Stimulated activated CD8-positive, alpha-beta memory T cell treated with anti-CD3 and anti-CD28 coated beads, Interleukin-7, amount 100 ng/mL, for 1 hour (primary cell): ENCODE measurements at places on chromosomes 4 and X.

- DNase-seq = no peak
These were observed 188.8 kb upstream of the VEGFC start for GRCh38 chr4:176981551-176981950.

- DNase-seq = no peak
These were observed 19.7 kb downstream of the ZGRF1 start for GRCh38 chr4:112616984-112617383.

DNA sequence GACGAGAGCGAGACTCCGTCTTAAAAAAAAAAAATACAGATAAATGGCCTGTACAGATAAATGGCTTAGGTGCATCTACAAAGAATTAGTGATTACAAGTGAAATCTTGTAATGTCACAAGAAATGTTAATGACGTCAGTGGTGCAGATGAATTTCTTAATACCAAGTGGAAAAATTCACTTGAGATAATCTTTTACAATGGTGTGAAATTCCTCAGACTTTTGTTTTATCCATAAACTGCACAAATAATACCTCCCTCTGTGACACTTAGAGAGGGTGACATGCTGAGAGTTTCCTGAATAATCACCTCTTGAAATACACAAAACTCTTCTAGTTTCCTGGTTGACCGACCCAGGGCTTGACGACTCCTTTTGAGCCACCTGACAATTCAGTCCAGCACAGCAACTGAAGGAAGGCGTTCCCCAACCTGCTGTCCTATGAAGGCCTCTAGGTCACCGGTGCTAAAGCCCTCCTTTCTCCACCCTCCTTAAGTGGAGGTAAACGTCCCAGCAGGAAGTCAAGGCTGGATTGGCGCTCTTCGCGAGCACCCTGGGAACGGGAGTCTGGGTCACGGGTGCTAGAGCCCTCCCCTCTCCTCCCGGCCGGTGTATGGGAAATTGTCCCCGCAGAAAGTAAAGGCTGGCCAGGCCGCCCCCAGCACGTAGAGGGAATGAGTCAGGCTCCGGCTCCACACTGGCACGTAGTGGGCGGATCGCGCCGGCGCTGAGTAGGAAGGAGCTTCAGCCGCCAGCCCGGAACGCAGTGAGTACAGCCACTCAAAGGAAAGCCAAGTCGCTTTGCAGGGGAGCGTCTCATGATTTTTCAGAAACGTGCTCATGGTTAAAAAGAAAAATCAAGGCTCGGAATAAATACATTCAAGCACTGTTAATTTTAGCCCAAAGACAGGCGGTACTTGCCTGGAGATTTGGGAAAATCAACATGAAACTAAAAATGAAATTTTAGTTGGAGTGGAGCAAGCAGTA lies at the start of gene TMEM144:
TSS of gene TMEM144 (plus strand) at position 662 of the 983 bp plus-strand sequence. CDS start 2,182 bp downstream, outside the sequence.
- DNase-seq = no peak

DNA sequence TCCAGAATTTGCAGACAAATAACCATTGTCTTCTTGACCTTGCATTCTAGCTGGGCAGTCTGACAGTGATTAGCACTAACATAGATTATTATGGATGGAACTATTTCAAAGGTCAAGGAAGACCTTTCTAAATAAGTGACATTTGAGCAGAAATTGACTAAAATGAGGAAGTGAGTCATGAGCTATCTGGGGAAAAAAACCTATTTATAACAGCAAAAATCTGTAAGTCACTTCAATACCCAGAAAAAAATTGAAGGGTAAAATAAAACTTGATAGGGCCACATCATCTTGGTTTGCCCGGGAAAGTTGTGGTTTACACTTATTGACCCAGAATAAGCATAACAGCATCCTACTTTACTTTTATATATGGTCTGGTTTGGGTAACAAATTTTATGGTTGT lies 414.6 kb upstream of the HS3ST1 start:
- no peak for DNase-seq

- no peak for DNase-seq
These were observed 48.2 kb downstream of the SLC34A2 start for GRCh38 chr4:25703731-25704388.

GRCh38 chr4:189237340-189237739 lies 703.3 kb upstream of the FRG1 start:
- DNase-seq = no peak

DNA sequence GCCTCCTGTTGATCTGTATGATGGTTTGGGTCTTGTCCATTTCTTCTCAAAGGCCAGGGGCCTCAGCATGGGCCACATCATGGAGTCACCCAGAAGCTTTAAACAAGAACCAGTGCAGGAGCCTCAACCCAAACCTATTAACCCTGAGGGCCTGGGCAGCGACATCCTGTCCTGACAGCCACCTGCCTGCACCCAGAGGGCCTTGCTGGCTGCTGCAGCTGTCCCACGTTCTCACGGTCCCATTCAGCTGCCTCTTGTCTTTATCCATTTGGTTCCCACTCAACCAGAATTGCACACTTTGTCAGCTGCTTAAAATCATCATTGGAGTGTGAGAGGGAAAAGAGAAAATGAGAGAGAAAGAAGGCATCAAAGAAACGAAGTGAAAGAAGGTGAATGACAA lies 21.6 kb downstream of the C4orf50 start:
- no peak for DNase-seq

DNA sequence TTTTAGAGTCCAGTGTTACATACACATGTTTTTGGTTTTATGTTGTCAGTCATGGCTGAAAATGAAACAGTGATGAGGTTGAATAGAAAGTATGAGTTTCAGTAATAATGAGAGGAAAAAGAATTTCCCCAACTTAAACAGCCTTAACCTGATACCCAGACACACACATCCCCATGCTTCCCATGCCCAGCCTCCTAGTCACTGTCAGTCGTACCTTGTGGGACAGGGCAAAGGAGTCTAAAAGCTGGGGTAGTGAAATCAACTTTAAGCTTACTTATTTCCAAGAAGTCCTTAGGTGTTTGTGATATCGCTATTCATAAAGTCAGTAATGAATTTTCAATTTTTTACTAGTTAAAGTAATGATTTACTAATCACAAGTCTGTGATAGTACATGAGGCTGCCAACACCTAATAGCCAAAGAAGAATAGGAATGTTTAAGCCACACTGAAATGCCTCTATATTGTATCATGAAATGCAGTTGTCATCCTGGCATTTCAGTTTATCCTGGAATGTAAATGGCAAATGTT lies 24.3 kb upstream of the GPR34 start:
- DNase-seq = no peak

DNA sequence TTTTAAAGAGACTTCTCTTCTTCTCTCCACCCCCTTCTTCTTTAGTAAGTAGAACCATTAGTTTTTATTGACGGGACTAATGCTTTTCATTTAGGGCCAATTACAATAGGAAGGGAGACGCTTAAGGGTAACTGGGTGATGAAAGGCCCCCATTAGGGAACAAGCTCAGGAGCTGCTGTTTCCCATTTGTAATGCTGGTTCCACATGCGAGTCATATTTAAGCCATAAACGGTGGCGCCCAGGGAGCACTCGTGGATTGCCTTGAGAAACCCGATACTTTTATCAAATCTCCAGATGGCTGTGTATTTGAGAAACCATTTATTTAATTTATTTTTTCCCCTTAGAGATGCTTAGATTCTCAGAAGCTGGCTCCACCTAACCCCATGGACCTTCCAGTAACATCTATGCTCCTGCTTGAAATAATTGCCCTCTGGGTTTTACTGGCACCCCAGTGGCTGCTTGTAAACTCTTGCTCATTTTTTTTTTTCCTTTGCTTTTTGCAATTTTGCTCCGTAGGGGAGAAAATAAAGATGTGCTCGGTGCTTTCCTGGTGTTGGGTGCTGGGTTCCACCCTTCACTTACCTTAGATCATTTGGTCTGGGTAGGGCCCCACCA lies 124.2 kb upstream of the MSX1 start:
- DNase-seq = no peak

- DNase-seq = no peak
These were observed 197.0 kb downstream of the ADGRL3 start for GRCh38 chr4:61397174-61397573.

DNA sequence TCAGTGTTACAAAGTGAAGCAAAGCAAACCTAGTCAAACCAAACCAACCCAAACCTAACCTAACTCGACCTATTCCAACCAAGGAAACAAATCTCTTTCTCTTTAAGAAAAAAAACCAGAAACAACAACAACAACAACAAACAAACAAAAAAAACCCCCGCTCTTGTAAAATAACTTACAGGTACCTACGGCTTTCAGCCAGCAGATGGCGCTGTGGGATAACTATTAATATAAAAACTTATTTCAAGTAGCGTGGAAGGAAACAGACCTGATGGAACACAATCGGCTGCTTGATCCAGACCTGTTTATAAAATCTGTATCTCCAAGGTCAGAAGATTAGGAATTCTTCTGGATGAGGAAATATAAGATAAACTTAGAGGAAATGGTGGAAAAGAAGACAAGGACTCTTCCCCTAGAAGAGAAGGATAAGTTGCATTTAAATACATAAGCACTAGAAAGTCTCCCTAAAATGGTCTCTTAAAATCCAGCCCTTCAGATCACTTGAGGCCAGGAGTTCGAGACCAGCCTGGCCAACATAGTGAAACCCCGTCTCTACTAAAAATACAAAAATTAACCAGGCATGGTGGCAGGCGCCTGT lies 34.4 kb upstream of the CDKL5 start:
- peak; percentile 44 for DNase-seq

DNA sequence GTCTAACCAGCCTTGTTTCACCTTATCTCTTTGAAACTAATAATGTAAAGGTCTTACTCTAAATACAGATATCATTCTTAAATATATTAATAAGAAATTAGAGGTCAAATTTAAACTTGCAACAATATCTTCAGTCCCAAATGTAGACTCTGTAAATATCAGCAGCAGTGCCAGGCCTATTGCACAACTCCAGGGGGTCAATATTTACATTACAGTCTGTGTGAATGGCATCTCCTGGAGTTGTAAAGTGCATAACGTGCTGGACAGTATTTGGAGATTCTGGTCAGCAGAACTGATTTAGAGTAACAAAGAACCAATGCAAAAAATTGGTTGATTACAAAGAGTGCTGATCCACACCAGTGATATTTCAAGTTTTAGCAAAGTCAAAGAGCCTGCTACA lies 1225.9 kb downstream of the PCDH19 start:
- DNase-seq = no peak

DNA sequence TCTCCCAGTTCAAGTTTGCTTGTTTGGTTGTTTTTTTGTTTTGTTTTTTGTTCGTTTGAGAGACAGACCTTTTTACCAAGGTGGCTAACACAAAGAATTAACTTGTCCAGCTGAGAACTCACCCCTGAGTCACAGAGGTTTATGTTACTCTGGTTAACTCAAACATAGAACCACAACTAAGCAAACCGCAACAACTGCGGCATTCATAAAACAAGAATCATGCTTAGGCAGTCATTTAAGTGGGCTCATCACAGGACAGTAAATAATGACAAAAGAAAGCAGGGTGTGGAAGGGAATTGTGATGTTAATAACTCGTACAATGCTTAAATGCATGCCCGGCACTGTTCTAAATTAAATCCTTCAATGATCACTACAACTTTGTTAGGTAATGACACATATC lies 24.7 kb upstream of the IL13RA1 start:
- no peak for DNase-seq
